ENCODE measurements at places on chromosomes 5 and 9.

- peak; percentile 57 for DNase-seq
Observed at GRCh38 chr9:128470560-128470959, 14.8 kb downstream of the ODF2 start.

- DNase-seq = no peak
Observed at GRCh38 chr5:145295236-145295835, 539.8 kb downstream of the PRELID2 start.

GRCh38 chr5:152532714-152533113 is 127.6 kb upstream of the NMUR2 start:
- peak; percentile 53 for DNase-seq

- DNase-seq = no peak
Observed at GRCh38 chr5:88799938-88800535, 82.9 kb downstream of the MEF2C start.

DNA sequence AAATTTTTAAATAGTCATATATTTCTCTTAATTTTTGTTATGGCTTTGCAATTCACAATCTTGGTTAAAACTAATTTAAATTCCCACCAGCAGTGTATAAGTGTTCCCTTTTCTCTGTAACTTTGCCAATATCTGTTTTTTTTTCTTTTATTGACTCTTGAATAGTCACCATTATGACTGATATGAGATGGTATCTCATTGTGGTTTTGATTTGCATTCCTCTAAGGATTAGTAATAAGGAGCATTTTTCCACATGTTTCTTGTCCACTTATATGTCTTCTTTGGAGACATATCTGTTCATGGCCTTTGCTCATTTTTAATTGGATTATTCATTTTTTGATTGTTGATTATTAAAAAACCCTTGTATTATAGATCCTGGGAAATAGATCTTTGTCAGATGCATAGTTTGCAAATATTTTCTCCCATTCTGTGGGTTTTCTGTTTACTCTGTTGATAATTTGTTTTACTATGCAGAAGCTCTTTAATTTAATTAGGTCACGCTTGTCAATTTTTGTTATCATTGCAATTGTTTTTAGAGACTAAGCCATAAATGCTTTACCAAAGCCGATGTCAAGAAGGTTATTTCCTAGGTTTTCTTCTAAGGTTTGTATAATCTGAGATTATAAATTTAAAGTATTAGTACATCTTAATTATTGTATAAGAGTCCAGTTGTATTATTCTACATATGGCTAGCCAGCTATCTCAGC is 610.9 kb downstream of the CHSY3 start:
- DNase-seq = peak; percentile 91

GRCh38 chr9:78821126-78821822 is 524.3 kb downstream of the PSAT1 start:
- peak; percentile 25 for DNase-seq

- DNase-seq = no peak
Observed at GRCh38 chr9:3525096-3525835, 535 bp downstream of the RFX3 start.

GRCh38 chr9:34572092-34572491 is 17.4 kb downstream of the CNTFR start:
- no peak for DNase-seq

- DNase-seq = no peak
Observed at GRCh38 chr5:137754961-137755762, 999 bp upstream of the HNRNPA0 start.

GRCh38 chr5:147408980-147409379 is 100.9 kb downstream of the DPYSL3 start:
- DNase-seq = no peak
